ENCODE measurements at places on chromosomes 13 and 19. TPM values are rescaled to one million over a fixed set of nuclear protein-coding genes. Genes with fewer than 3 reads are reported as not detected.

- no peaks in the 10 kb centered on the region for H3K36me3 ChIP-seq
- H3K27ac ChIP-seq, result no peak overlapping the region
- DNase-seq, result peak; percentile 4
- peaks cover 32% of the 10 kb centered on the region for H3K27me3 ChIP-seq
- H3K4me3 ChIP-seq, result no peak overlapping the region
These were observed 459 bp downstream of the PCDH20 start for GRCh38 chr13:61415058-61415721.

- H3K27ac ChIP-seq, result peak overlapping the region; percentile 81
- H3K36me3 ChIP-seq, result no peaks in the 10 kb centered on the region
- no peaks in the 10 kb centered on the region for H3K27me3 ChIP-seq
- peaks cover 17% of the 10 kb centered on the region for H3K4me1 ChIP-seq
These were observed 764 bp downstream of the UPF1 start for GRCh38 chr19:18832306-18833140.

DNA sequence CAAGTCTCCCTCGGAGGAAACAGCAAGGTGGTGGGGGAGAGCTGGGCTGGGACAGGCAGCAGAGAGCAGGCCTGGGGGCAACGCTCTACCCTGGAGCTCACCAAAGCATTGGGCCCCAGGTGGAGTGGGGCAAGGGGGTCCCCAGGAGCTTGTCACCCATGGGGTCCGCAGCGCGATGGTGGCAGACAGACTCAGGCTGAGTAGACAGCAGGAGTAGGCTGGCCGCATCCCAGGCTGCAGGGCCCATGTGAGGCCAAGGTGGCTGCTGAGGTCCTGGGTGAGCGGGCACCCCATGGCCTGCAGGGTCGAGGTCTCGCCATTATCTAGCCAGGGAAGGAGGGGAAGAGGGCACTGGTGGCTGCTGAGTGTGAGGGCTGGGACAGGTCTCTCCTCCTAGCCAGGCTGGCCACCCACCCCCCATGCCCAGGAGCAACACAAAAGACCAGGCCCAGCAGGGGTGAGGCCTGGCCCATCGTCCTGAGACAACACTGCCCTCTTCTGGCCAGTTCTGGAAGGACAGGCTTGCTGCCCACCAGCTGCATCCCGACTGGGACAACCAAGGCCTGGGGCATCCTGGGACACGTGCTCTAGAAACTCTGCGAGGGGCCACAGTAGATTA is 33.1 kb downstream of the CEBPG start:
- no peaks in the 10 kb centered on the region for H3K4me1 ChIP-seq
- H3K27ac ChIP-seq, result no peak overlapping the region
- no peak overlapping the region for H3K4me3 ChIP-seq

DNA sequence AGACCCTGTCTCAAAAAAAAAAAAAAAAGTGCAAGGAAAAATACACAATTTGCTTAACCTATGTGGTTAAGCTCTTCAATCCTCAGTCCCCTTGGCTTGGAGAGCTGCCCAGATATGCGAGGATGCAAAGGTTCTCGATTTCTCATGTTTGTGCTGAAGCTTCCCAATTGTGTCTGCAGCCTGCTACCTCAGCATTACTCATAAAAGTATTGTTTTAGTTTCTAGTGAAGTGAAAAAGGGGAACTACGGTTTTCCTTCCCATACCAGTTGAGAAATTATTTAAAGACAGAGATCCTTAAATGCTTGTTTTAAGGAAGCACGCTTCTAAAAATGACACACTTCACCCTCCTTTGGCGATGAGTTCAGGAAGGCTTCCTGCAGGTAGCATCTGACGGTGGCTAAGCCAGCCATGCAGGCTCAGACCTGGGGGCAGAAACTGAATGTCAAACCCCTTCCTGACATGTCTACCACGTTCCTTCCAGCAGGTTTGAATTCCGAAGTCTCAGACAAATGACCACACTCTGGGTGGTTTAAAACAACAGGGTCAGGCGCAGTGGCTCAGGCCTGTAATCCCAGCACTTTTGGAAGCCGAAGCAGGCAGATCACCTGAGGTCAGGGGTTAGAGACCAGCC is 47.9 kb downstream of the RUBCNL start:
- no peaks in the 10 kb centered on the region for H3K27me3 ChIP-seq
- no peak overlapping the region for H3K4me3 ChIP-seq
- no peaks in the 10 kb centered on the region for H3K36me3 ChIP-seq
- H3K4me1 ChIP-seq, result no peaks in the 10 kb centered on the region
- H3K27ac ChIP-seq, result no peak overlapping the region

GRCh38 chr19:37905946-37906868 is at the start of gene WDR87:
Gene WDR87, minus strand, starts transcription at chr19:37906594. Its CDS starts 8,355 bp downstream, at chr19:37898239.
- H3K4me3 ChIP-seq, result peak within 1 kb of the TSS; percentile 83
- H3K27ac ChIP-seq, result peak within 1 kb of the TSS; percentile 50
- H3K27me3 ChIP-seq, result no peaks in the 10 kb centered on the region

- no peaks in the 10 kb centered on the region for H3K4me1 ChIP-seq
- H3K36me3 ChIP-seq, result no peaks in the 10 kb centered on the region
- H3K4me3 ChIP-seq, result no peak overlapping the region
These were observed 752 bp upstream of the HAS1 start for GRCh38 chr19:51724543-51724942.

DNA sequence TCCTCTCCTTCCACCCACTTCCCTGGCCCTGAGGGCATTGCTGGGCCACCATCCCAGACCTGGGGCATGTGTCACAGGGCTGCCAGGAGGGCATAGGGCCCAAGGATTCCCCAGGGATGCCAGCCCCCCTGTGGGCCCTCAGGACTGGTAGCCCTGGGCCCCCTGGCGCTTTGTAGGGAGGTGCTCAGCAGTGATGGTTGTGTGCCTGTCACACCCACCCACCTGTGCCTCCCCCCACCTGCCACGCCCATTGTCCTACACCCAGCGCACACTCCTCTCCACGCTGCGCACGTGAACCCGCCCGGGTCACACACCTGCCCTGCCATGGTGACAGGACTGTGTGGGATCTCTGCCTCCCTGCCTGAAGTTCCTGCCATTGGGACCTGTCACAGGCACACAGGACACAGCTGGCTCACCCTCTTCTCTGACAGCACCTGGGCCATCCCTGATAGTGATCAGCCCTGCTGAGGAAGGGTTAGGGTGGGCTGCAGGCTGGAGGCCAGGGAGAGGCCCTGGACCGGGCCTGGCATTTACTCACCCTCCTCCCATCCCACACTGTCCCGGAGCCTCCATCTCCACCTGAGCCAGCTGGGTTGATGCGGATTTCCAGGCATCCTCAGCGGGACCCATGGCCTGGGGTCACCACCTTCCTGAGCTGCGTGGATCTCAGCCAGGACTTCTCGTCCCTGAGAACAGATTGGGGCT is 23.9 kb downstream of the WTIP start:
- DNase-seq, result no peak
- H3K4me3 ChIP-seq, result no peak overlapping the region
- no peaks in the 10 kb centered on the region for H3K4me1 ChIP-seq

GRCh38 chr19:29176981-29177754 is 35.8 kb downstream of the UQCRFS1 start:
- no peak overlapping the region for H3K27ac ChIP-seq
- H3K36me3 ChIP-seq, result no peaks in the 10 kb centered on the region
- no peaks in the 10 kb centered on the region for H3K27me3 ChIP-seq
- DNase-seq, result no peak
- H3K4me1 ChIP-seq, result no peaks in the 10 kb centered on the region
- H3K4me3 ChIP-seq, result no peak overlapping the region

DNA sequence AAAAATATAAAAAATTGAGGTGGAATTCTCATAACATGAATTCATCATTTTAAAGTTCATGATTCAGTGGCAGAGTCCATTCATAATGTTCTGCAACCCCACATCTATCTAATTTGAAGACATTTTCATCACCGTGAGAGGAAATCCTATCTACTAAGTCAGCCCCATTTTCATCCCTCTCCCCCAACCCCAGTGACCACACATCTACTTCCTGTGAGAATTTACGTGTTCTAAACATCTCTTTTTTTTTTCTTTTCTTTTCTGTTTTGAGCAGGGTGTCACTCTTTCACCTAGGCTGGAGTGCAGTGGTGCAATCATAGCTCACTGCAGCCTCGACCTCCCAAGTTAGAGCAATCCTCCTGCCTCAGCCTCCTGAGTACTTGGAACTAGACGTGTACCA is 17.5 kb downstream of the ATCAY start:
- no peaks in the 10 kb centered on the region for H3K4me1 ChIP-seq
- H3K27me3 ChIP-seq, result no peaks in the 10 kb centered on the region
- no peaks in the 10 kb centered on the region for H3K36me3 ChIP-seq
- no peak for DNase-seq
- no peak overlapping the region for H3K27ac ChIP-seq
- H3K4me3 ChIP-seq, result no peak overlapping the region

DNA sequence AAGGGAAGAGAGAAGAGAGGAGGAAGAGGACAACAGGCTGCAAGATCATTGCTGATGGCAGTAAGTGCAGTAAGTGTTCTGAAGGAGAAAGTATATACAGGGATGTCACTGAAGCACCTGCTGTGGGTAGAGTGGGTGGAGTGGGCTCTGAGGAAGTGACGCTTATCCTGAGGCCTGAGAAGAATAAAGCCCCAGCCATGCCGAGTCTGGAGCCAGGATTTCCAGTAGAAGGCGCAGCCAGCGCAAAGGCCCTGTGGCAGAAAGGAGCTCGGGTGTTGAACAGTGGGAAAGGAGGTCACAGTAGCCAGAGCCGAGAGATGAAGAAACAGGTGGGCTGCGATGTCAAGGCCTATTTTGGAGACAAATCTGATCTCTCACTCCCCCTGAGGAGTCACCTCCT is 31.8 kb upstream of the ADGRE5 start:
- H3K27ac ChIP-seq, result no peak overlapping the region
- DNase-seq, result no peak
- H3K36me3 ChIP-seq, result no peaks in the 10 kb centered on the region
- H3K4me3 ChIP-seq, result no peak overlapping the region
- peaks cover 4% of the 10 kb centered on the region for H3K27me3 ChIP-seq

- peak overlapping the region; percentile 51 for H3K27ac ChIP-seq
- H3K27me3 ChIP-seq, result no peaks in the 10 kb centered on the region
- no peak overlapping the region for H3K4me3 ChIP-seq
- peaks cover 21% of the 10 kb centered on the region for H3K4me1 ChIP-seq
- no peaks in the 10 kb centered on the region for H3K36me3 ChIP-seq
These were observed 226.3 kb downstream of the DLEU7 start for GRCh38 chr13:50617134-50617721.

DNA sequence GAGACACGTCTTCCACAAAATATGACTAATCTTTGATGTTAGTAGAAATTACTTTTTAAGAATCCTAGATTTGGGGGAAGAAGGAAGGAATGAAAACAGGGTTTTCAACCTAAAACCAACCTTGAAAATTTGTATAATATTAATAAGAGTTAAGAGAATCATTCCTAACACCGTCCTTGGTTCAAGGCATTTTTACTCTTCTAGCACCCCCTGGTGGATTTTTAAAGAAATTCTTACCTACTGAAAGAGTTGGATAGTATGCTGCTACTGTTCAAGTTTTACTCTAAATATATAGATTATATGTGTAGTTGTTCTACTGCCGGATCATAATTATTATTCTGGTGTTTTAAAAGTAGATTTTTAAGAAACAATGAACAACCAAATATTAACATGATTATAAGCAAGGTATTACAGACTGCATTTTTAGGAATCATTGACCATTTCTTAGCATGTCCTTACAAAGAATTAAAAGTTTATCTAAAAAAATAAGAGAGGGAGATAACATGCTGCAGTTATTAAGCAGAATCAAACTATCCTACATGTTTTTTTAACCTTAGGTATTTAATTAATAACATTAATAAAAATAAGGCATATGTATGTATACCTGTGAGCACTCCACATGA is 7.4 kb upstream of the SLITRK6 start:
- no peaks in the 10 kb centered on the region for H3K36me3 ChIP-seq
- no peaks in the 10 kb centered on the region for H3K4me1 ChIP-seq
- H3K27ac ChIP-seq, result no peak overlapping the region
- H3K27me3 ChIP-seq, result no peaks in the 10 kb centered on the region
- H3K4me3 ChIP-seq, result no peak overlapping the region

GRCh38 chr13:85771856-85772255 is 27.4 kb downstream of the SLITRK6 start:
- no peaks in the 10 kb centered on the region for H3K4me1 ChIP-seq
- no peak for DNase-seq
- no peak overlapping the region for H3K4me3 ChIP-seq
- no peaks in the 10 kb centered on the region for H3K27me3 ChIP-seq

DNA sequence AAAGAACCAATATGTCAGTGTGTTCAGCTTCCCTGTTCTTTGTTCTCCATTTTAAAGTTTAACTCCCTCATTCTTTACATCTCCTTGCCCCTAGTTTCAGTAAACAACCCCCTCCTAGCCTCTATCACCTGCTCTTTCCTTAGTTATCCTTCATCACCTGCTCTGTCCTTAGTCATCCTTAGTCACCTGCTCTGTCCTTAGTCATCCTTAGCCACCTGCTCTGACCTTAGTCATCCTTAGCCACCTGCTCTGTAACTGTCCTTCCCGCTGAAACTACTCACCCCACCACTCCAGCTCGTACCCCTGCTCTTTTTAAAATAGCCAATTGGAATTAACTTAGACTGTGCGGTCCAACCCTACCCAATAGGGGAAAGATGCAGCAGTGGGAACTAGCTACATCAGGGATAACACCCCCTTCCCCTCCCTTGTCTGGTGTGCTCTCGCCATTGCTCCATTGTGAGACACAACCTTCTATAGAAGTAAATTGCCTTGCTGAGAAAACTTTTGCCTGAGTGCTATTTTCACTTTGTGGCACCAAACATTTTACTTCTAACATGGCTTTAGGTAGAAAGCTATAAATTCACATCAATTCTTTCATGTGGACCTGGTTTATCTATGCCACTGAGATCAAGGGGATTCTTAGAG is 16.2 kb downstream of the EDNRB start:
- no peak overlapping the region for H3K27ac ChIP-seq
- H3K27me3 ChIP-seq, result no peaks in the 10 kb centered on the region
- H3K36me3 ChIP-seq, result no peaks in the 10 kb centered on the region
- no peak overlapping the region for H3K4me3 ChIP-seq
- no peak for DNase-seq

- DNase-seq, result no peak
- H3K27me3 ChIP-seq, result no peaks in the 10 kb centered on the region
- H3K4me1 ChIP-seq, result no peaks in the 10 kb centered on the region
- H3K36me3 ChIP-seq, result no peaks in the 10 kb centered on the region
These were observed 105.2 kb upstream of the SPACA7 start for GRCh38 chr13:112270951-112271350.

GRCh38 chr13:33728271-33729037 is 89.5 kb upstream of the RFC3 start:
- no peak overlapping the region for H3K4me3 ChIP-seq
- H3K27me3 ChIP-seq, result no peaks in the 10 kb centered on the region
- no peaks in the 10 kb centered on the region for H3K36me3 ChIP-seq
- no peak overlapping the region for H3K27ac ChIP-seq
- H3K4me1 ChIP-seq, result peaks cover 3% of the 10 kb centered on the region

- H3K4me3 ChIP-seq, result no peak overlapping the region
- H3K27ac ChIP-seq, result peak overlapping the region; percentile 73
- peaks cover 31% of the 10 kb centered on the region for H3K4me1 ChIP-seq
- H3K36me3 ChIP-seq, result no peaks in the 10 kb centered on the region
- H3K27me3 ChIP-seq, result no peaks in the 10 kb centered on the region
- DNase-seq, result peak; percentile 93
These were observed 12.8 kb downstream of the IGSF23 start for GRCh38 chr19:44626048-44626624.

The SEMA6B gene
- total RNA-seq, result 166 TPM

The IFNL2 gene
- not detected for total RNA-seq

The ATP12A gene
- not detected for total RNA-seq

The DCLK1 gene
- 3.9 TPM for total RNA-seq

The PSG11 gene
- total RNA-seq, result not detected

The ZIC5 gene
- not detected for total RNA-seq

The CEACAM21 gene
- total RNA-seq, result 2.7 TPM

The CBY2 gene
- not detected for total RNA-seq

The PLEKHJ1 gene
- total RNA-seq, result 82.4 TPM
